ENCODE measurements at places on chromosomes 2 and 18. TPM values are rescaled to one million over a fixed set of nuclear protein-coding genes. Genes with fewer than 3 reads are reported as not detected.
A peak's percentile ranks its signal among the peaks of the same experiment; 100 is the strongest.

DNA sequence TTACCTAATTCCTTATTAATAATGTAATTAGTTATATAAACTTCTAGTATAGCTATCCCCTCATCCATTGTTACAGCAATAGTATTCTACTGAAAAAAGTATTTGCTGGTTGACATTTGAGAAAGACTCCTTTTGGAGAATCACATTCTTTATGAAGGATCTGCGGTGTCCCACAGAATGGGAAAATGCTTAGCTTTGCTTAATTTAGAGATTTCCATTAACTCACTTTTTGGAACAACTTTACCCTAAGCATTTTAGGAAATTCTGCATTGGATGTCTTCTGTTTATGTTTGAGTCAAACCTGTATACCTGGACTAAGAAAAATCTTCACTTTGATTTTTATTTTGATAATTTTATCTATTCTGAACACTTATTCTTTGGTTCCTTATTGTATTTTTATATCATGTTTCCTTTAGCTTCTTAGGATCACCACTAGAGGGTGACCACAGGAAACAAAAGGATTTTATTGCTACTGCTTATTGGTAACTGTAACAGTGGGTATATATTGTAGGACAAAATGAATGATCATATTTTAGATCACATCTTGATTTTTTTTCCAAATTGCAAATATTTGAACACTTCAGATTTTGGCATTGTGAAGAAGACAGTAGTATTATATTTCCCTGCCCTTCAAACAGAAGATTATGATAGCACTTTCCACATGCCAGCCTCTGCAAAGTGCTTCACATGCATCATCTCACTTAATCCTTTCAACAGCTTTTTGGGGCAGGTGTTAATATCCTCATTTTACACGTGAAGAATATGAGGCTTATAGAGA, 79.6 kb downstream of the MIB1 start:
- H3K27ac ChIP-seq = no peak overlapping the region
- no peak overlapping the region for H3K4me3 ChIP-seq
- DNase-seq = no peak

DNA sequence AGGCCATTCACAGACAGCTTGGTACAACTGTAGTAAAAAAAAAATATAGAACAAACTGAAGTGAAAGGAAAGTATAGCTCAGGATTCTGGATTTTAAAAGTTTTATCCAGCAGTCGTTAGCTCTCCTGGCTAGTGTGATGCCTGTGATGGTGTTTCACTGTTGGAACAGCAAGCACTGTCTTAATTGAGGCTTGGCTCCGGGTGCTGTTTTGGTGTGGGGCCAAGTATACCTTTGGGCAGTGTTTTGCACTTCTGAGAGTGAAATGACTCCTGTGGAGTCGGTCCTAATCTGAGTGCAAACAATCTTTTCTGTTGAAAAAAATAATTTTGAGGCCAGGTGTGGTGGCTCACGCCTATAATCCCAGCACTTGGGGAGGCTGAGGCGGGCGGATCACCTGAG, 28.7 kb upstream of the RAB1A start:
- H3K27ac ChIP-seq = no peak overlapping the region
- no peak overlapping the region for H3K4me3 ChIP-seq
- no peaks in the 10 kb centered on the region for H3K36me3 ChIP-seq
- H3K27me3 ChIP-seq = peaks cover 1% of the 10 kb centered on the region

DNA sequence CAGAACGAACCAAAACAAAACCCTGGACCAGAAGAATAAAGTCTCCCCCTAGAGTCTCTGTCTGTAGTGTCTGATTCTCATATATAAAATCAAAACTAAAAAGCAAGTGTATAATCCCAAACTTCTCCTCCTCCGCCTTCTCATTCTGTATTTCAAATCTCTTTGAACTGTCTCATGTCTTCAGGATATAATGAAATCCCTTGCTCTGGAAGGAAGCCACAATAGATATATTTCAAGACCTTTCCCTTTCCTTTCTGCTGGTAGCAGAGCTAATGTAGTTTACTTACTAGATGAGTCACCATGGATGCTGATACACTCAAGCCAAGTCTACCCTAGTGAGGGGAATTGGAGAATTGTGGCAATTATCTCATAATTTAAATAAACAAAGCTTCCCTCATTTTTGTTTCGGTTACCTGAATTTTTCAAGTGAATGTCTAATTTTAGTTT, 33.5 kb upstream of the CCDC93 start:
- H3K4me3 ChIP-seq = no peak overlapping the region
- H3K4me1 ChIP-seq = no peaks in the 10 kb centered on the region
- H3K36me3 ChIP-seq = no peaks in the 10 kb centered on the region
- H3K27ac ChIP-seq = no peak overlapping the region
- no peaks in the 10 kb centered on the region for H3K27me3 ChIP-seq
- no peak for DNase-seq

- DNase-seq = no peak
- H3K27me3 ChIP-seq = no peaks in the 10 kb centered on the region
- peaks cover 7% of the 10 kb centered on the region for H3K4me1 ChIP-seq
- no peaks in the 10 kb centered on the region for H3K36me3 ChIP-seq
Observed at GRCh38 chr2:173359231-173359630, 4.6 kb downstream of the CDCA7 start.

- H3K4me1 ChIP-seq = peaks cover 10% of the 10 kb centered on the region
- peaks cover 5% of the 10 kb centered on the region for H3K27me3 ChIP-seq
- peaks cover 4% of the 10 kb centered on the region for H3K36me3 ChIP-seq
- DNase-seq = no peak
- no peak overlapping the region for H3K27ac ChIP-seq
Observed at GRCh38 chr18:36728345-36728744, 100.5 kb downstream of the TPGS2 start.

DNA sequence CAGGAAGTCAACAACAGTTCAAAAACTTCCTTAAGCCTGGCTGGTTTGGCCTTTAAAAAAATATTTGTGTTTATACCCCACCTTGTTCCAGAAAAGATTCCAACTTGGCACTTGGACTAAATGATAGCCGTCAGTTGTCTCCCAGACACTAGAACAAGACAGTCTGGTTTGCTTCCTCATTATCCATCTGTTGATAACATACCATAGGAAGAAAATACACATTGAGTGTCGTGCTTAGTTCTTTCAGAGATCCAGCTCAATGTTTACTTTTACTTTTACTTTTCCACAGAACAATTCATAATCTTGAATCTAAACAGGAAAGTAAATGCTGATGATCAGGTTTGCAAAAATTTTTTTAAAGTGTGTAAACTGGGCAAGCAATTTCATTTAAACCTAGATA, 2.4 kb upstream of the VPS54 start:
- no peak for DNase-seq
- H3K4me1 ChIP-seq = peaks cover 23% of the 10 kb centered on the region
- H3K4me3 ChIP-seq = no peak overlapping the region
- peaks cover 12% of the 10 kb centered on the region for H3K27me3 ChIP-seq
- peaks cover 10% of the 10 kb centered on the region for H3K36me3 ChIP-seq
- no peak overlapping the region for H3K27ac ChIP-seq

DNA sequence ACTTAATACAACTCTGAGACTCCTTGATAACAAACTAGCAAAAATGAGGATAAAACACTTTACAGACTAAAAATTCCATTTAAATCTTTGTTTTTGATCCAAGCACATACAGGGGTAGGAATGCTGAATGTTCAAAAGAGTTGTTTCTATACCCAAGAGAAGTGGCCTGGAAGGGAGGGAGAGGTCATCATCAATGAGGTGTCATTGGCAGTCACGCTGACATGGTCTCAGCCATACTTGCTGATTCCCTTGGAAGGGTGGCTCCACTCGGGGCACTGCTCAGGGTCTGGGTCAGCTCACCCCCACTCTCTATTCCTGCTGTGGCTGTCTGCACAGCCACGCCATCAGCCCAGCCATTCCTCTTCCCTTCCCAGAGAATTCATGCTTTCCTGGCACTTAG, 105.2 kb upstream of the PELI1 start:
- H3K27me3 ChIP-seq = peaks cover 2% of the 10 kb centered on the region
- H3K27ac ChIP-seq = no peak overlapping the region
- H3K4me1 ChIP-seq = peaks cover 15% of the 10 kb centered on the region
- no peaks in the 10 kb centered on the region for H3K36me3 ChIP-seq

The DSG4 gene
- not detected for total RNA-seq

DNA sequence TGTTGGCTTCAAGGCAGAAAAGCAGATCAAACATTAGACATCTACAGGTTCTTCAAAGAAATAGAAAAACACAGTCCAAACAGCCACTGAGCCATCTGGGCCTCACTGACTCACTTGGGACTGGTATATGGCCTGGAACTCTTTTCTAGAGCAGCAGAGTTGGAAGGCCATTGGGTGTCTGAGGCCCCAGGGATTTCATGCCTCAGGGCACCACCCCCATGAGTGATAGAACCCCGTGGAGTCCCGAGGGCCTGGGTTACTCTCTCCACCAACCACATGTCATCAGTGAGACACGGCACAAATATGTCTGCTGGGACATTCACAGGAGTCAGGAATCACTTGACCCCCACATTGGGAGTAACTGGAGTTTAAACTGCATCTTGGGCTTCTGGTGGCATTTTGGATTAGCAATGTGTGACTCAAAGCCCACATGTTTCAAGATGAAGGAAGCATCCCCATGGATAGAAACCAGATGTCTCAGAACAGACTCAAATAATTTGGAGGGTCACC, 44.0 kb downstream of the CAPN13 start:
- no peak overlapping the region for H3K4me3 ChIP-seq
- peaks cover 2% of the 10 kb centered on the region for H3K4me1 ChIP-seq
- no peak overlapping the region for H3K27ac ChIP-seq
- no peak for DNase-seq
- H3K36me3 ChIP-seq = no peaks in the 10 kb centered on the region

GRCh38 chr2:232925821-232926156, 55.7 kb downstream of the SNORC start:
- peaks cover 7% of the 10 kb centered on the region for H3K36me3 ChIP-seq
- peaks cover 24% of the 10 kb centered on the region for H3K27me3 ChIP-seq
- H3K27ac ChIP-seq = no peak overlapping the region
- peaks cover 7% of the 10 kb centered on the region for H3K4me1 ChIP-seq
- DNase-seq = no peak
- no peak overlapping the region for H3K4me3 ChIP-seq

DNA sequence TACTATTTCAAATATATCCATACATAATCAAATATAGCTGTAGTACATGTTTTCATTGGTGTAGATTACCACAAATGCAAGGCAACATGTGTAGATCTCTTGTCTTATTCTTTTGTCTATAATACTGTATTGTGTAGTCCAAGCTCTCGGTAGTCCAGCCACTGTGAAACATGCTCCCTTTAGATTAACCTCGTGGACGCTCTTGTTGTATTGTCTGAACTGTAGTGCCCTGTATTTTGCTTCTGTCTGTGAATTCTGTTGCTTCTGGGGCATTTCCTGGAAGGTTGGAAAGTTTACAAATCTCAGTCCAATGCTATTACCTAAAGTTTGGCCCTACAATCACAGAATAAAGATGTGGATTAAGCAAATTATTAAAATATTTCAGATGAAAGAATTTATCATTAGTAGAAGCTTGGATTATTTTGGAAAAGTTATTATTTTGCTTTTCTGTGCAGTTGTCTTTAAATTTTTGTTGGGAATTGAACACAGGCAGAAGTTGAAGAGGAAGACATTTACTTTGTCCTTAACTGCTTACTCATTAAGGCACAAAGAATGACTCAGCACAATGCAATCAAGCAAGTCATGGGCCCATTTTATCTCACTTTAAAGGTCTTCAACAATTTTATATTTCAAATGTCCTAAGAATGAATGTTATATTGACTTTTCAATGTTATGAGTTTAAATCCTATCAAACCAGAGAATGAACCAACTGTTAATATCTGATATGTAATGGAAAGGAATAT, 103.4 kb upstream of the CAVIN2 start:
- H3K4me3 ChIP-seq = no peak overlapping the region
- no peaks in the 10 kb centered on the region for H3K36me3 ChIP-seq
- peak overlapping the region; percentile 39 for H3K27ac ChIP-seq
- no peak for DNase-seq
- peaks cover 4% of the 10 kb centered on the region for H3K4me1 ChIP-seq
- no peaks in the 10 kb centered on the region for H3K27me3 ChIP-seq

The SMYD5 gene
- 17.0 TPM for total RNA-seq
